ENCODE measurements at places on chromosomes 7 and 10.

- peak; percentile 33 for DNase-seq
Observed at GRCh38 chr7:103573479-103574058, 127.6 kb upstream of the SLC26A5 start.

DNA sequence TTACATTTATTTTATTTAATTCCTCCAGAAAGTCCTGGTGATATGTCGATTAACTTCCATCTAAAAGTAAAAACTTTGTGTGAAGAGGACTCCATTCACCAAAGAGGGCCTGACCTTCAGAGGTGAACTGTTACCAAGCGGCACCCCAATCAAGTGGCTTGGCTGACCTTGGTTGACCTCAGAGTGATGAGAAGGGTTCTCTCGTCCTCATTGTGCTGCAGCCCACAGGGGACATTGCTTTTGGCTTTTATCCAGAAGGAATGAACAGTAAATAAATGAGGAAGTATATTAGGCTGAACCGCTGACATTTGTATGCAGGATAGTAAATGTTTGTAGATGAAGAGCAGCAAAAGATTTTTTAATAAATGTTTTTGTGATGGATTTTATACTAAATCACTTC is 172.4 kb upstream of the MKI67 start:
- no peak for DNase-seq

GRCh38 chr7:140016540-140016939 is 46.2 kb downstream of the PARP12 start:
- DNase-seq, result no peak

DNA sequence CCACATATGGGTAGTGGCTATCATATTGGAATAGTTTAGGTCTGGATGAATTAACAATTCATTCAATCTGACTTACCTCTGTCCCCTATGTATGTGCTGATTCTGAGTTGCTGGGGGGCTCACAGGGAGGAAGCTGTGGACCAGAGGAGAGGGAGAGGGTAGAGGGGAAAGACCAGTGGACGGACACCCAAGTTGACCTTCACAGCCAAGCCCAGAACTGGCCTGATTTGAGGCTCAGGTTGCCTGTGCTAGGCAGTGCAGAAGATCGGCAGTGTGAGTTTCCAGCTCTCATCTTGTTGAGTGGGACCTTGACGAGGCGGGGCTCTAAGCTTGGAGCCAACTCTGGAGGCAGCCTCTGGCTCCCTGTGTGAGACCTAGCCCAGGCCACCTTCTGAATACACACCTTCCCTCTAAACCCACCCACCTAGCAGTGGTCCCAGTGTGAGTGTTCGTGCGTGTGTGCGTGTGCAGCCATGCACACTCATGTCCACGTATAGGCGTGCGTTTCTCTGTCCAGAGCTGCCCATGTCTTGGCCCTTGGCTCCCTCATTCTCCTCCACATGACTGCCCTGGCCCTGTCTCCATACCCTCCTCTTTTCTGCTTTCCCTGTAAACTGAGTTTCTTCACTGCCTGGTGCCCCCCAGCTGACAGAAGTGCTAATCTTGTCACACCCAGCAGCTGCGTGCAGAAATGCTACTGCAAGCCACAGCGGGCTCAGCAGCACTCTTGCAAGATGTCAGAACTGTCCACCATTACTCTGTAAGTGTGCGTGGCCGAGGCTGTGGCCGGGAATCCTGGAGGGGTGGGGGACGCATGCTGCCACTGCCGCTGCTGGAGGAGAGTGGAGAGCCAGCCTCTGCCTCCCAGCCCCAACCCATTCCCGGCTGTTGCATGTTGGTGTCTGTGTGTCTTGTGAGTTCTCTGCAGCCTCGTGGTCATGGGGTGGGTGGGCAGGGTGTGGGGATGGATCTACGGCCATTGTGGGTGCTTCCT is 47.6 kb downstream of the ADCYAP1R1 start:
- no peak for DNase-seq

DNA sequence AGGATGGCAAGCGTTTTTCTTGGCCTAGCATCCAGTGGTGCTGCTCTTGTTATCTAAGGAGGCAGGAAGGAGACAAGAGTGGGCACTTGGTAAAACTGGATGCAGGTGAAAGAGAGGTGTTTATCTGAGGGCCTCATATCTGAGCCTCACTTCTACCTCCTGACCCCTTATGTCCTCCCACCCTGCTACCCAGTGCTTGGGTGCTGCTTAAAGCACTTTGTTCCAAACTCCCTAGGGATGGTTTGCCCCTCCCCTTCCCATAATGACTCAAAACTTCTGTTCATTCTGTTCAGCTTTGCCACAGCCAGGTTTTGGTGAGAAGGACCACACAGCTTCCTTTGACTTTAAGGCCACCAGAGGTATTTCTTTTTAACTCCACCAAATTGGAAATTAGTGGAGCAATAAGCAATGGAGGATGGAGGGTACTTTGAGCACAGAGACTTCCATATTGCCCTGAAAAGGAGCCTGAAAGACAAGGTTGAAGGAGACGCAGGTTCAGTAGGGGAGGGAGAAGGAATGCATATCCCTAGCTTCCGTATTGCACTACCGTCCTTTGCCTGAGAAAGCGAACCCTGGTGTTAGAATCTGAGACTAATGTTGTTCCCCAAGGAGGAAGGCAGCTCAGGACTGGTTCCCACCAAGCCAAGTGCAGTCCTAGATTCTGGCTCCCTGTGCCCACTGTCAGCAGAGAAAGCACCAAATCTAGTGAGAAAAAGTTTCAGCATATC is 30.1 kb downstream of the ENTPD1 start:
- DNase-seq, result no peak
